Aorta (tissue), 5 donors: ENCODE measurements at places on chromosomes 6 and 20. TPM values are rescaled to one million over a fixed set of nuclear protein-coding genes. Genes with fewer than 3 reads are reported as not detected.

DNA sequence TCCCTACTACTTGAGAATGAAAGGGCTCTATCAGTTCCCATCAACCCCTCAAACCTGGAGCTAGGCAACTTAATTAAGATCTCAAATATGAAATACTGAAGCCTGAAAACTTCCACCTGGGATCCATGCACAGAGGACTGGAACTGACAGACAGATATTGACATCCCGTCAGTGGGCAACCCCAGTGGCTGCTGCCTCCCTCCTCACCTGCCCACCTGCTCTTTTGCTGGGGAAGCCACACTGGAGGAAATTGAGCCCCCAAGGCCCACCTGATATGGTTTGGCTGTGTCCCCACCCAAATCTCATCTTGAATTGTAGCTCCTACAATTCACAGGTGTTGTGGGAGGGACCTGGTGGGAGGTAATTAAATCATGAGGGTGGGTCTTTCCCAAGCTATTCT, 192.8 kb downstream of the LRFN2 start:
- DNase-seq: no peak

- no peak for DNase-seq
Observed at GRCh38 chr20:1657556-1658334, at the start of gene SIRPG. Gene SIRPG (minus strand): TSS chr20:1657779. CDS start chr20:1657714, 65 bp downstream.

Gene RING1
- total RNA-seq: 38.1 TPM

DNA sequence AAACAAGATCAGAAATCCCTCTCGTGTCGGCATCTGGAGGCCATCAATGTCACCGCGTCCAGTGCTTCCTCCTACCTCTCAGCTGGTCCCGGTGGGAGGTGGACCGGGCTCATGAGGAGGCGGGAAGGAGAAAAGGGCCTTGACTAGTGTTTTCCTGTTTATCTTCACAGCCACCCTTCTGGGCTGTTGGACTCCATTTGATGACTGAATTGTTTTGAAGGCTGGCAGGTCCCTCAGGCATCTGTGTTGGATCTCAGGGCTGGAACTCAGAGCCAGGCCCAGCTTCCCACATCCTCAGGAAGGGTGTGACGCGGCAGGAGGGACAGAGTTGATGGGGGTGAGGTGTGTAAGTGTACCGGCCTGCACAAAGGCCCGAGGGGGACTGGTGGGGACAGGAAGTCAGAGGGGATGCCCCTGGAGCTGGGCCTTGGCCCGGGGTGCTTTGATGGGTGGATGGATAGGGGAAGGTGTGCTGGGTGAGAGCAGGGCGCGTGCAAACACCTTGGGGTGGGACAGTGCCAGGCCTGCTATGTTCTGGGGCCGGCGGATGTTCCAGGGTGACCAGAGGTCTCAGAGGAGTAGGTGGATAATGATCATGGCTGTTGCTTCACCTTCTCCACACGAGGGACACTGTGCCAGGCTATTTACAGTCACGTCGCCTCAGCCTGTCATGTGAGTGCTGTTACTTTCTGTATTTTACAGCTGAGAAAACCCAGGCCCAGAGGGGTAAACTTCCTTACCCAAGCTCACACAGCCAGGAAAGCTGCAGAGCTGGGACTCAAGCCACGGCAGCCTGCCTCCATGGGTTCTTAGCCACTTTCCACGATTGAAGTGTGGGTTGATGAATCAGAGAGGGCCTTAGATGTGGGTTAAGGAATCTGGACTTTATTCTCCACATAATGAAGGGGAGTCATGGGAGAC, 17.9 kb upstream of the CHMP4B start:
- DNase-seq: no peak

GRCh38 chr6:74939151-74939708, 266.6 kb downstream of the COL12A1 start:
- no peak for DNase-seq

GRCh38 chr6:53399027-53399344, 50.2 kb upstream of the ELOVL5 start:
- no peak for DNase-seq

DNA sequence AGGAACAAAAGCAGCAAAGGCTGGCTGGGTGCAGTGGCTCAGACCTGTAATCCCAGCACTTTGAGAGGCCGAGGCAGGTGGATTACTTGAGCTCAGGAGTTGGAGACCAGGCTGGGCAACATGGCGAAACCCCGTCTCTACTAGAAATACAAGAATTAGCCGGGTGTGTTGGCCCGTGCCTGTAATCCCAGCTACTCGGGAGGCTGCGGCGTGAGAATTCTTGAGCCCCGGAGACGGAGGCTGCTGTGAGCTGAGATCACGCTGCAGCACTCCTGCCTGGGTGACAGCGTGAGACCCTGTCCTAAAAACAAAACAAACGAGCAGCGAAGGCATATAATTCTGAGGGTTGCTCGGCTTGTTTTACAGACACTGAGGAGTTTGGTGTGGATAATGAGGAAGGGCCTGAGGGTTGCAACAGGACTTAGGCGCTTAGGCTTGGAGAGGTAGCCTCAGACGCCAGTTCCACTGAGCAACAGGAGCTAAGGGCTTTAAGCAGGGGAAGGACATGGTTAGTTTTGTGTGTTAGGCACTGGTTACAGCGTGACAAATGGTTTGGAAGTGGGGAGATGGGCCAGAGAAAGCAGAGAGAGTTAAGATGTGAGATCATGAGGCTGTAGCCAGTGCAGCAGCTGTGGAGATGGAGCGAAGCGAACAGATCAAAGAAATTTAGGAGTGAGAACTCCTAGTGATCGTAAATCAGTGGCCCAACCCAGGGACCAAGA, 1.2 kb downstream of the MYH7B start:
- DNase-seq: no peak

- DNase-seq: no peak
Observed at GRCh38 chr6:38503032-38503773, 136.5 kb downstream of the BTBD9 start.

- DNase-seq: no peak
Observed at GRCh38 chr6:50543666-50544065, 169.7 kb upstream of the TFAP2D start.

DNA sequence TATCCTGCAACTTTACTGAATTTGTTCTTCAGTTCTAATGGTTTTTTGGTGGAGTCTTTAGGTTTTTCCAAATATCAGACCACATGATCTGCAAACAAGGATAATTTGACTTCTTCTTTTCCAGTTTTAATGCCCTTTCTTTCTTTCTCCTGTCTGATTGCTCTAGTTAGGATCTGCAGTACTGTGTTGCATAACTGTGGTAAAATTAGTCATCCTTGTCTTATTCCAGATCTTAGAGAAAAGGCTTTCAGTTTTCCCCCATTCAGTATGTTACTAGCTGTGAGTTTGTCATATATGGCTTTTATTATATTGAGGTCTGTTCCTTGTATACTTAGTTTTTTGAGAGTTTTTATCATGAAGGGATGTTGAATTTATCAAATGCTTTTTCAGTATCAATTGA, 4.3 kb downstream of the MICA start:
- no peak for DNase-seq

- no peak for DNase-seq
Observed at GRCh38 chr6:34447910-34448309, 18.0 kb upstream of the PACSIN1 start.

- no peak for DNase-seq
Observed at GRCh38 chr6:149988550-149989346, 25.0 kb downstream of the ULBP1 start.

- DNase-seq: no peak
Observed at GRCh38 chr6:102407886-102408741, 1014.6 kb downstream of the GRIK2 start.

Gene DDRGK1
- 40.5 TPM for total RNA-seq

Gene RHAG
- not detected for total RNA-seq

Gene SGK2
- 2.7 TPM for total RNA-seq

- no peak for DNase-seq
Observed at GRCh38 chr6:33875696-33876095, 71.9 kb upstream of the MLN start.

- DNase-seq: peak; percentile 59
Observed at GRCh38 chr6:43719511-43719910, 31.9 kb upstream of the MRPS18A start.

- DNase-seq: no peak
Observed at GRCh38 chr20:60718743-60719480, 533.1 kb upstream of the CDH4 start.

GRCh38 chr20:33005132-33005566, 916 bp upstream of the SUN5 start:
- DNase-seq: no peak

GRCh38 chr6:109251839-109252238, 130.4 kb downstream of the CD164 start:
- no peak for DNase-seq

- no peak for DNase-seq
Observed at GRCh38 chr6:63764318-63764916, 128.8 kb downstream of the PHF3 start.

Gene PRL
- not detected for total RNA-seq

DNA sequence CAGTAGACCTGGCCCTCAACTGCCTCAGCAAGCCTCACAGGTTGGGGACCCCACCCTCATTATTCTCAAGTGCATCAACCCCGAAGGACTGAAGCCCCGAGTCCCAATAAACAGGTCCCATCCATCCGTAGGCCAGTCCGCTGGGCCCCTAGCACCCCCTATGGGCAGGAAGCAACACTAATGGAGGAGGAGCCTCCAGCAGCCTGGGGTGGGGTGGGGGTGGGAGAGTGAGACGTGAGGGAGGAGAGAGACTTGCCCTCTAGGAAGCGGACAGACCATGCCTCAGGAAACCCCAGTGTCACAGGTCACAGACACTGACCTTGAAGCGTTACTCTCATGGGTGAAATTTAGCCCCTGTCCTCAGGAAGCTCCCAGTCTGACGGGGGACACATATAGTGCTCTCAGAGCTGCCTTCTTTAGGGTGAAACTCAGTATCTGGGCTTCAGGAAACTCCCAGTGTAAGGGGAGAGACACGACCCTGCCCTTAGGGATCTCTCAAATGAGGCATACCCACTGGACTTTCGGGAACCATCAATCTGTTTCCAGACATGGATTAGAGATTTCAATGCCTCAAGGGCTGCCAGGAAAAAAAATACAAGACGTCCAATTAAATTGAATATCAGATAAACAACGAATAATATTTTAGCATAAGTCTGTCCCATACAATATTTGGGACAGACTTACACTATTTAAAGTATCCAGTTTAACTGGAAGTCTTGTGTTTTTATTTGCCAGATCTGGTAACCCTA, 125.8 kb downstream of the MRPL14 start:
- peak; percentile 65 for DNase-seq

GRCh38 chr6:139655783-139656705, 281.6 kb upstream of the CITED2 start:
- DNase-seq: no peak

- DNase-seq: no peak
Observed at GRCh38 chr6:169813969-169814368, 62.5 kb downstream of the ERMARD start.

Gene CDSN
- total RNA-seq: not detected

DNA sequence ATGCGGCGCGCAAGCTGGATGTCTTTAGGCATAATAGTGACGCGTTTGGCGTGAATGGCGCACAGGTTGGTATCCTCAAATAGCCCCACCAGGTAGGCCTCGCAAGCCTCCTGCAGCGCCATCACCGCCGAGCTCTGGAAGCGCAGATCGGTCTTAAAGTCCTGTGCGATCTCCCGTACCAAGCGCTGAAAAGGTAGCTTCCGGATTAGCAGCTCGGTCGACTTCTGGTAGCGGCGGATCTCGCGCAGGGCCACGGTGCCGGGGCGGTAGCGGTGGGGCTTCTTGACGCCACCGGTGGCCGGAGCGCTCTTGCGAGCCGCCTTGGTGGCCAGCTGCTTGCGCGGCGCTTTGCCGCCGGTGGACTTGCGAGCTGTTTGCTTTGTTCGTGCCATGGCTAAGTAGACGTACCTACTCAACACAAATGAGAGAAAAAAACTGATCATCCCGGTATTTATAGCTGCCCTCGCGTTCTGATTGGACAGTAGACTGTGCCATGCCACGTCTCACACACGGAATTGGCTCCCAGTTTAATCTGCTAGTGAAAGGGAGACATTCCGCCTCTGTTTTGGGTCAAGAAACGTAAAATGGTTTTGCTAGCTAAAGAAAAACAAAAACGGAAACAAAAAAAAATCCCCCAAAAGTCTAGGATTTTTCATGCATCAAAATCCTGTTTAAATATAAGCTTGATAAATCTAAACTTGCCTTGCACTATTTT, 40.1 kb downstream of the OR2B2 start:
- DNase-seq: peak; percentile 84

DNA sequence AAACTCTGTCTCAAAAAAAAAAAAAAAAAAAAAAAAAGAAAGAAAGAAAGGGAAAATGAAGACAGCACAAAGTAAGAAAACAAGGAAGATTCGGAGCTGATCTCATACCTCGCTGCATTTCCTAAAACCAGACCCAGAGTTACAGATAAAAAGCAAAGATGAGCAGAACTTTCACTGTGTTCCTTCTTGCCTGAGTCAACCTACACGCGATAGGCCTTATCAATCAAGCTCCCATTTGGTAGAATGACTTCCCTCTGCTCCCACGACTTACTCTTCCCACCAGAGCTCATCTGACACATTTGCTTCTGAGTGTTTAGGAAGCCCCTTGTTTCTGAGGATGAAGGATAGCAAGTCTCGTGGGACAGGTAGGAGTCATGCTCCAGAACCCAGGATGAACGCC, 302.9 kb downstream of the TFAP2A start:
- no peak for DNase-seq

Gene TBXT
- not detected for total RNA-seq

- no peak for DNase-seq
Observed at GRCh38 chr6:64732888-64733287, 974.1 kb downstream of the EYS start.

- DNase-seq: no peak
Observed at GRCh38 chr20:22824077-22824476, 211.0 kb upstream of the SSTR4 start.

DNA sequence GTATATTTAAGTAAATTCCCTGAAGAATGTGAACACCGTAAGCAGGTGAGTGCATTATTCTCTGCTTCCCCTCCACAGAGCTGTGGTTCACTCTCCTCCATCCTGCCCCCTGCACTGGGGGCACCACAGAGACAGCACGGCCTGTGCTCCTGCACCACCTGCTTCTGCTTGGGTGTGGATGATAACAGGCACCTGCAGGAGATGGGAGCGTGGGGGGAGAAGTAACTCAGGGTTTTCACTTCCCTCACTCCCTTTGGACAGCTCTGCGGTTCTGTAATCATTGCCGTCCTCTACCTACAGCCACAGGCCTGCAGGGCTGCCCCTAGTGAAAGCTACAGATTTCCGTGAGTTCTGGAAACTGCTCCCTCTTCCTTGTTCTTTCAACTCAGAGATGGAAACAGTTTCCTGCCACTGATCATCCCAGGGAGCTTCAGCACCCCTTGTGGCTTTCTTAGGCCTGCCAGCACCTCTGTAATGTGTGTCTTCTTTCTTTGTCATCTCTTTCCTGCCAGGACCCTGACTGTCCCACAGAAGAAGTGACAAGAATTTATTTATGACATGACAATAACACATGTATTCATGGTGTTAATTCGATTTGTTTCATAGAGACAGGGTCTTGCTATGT, 21.3 kb upstream of the MICB start:
- DNase-seq: no peak

GRCh38 chr6:105324386-105324950, 78.4 kb downstream of the PREP start:
- no peak for DNase-seq

Gene PRICKLE4
- total RNA-seq: 8.8 TPM

DNA sequence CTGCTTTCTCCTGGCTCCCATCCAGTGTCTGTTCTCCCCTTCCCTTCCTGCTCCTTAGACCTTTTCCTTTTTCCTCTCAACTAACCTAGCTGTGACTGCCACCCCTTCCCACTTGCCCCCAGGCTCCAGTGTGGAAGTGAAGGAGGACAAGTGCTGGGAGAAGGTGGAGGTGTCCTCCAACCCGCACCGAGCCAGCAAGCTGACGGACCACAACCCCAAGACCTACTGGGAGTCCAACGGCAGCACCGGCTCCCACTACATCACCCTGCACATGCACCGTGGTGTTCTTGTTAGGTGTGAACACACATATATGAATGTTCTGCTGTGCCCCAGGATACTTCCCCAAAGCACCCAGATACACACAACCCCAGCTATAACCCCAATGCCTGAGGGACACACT, 18.5 kb downstream of the CUL9 start:
- no peak for DNase-seq
